Stimulated activated CD4-positive, alpha-beta T cell treated with anti-CD3 and anti-CD28 coated beads, Interleukin-1b, Interleukin-23, amount 100 ng/mL, for 1 hour (primary cell): ENCODE measurements at places on chromosomes 5 and 9.
A peak's percentile ranks its signal among the peaks of the same experiment; 100 is the strongest.

- no peak for DNase-seq
Observed at GRCh38 chr5:110043025-110043424, 353.3 kb downstream of the MAN2A1 start.

DNA sequence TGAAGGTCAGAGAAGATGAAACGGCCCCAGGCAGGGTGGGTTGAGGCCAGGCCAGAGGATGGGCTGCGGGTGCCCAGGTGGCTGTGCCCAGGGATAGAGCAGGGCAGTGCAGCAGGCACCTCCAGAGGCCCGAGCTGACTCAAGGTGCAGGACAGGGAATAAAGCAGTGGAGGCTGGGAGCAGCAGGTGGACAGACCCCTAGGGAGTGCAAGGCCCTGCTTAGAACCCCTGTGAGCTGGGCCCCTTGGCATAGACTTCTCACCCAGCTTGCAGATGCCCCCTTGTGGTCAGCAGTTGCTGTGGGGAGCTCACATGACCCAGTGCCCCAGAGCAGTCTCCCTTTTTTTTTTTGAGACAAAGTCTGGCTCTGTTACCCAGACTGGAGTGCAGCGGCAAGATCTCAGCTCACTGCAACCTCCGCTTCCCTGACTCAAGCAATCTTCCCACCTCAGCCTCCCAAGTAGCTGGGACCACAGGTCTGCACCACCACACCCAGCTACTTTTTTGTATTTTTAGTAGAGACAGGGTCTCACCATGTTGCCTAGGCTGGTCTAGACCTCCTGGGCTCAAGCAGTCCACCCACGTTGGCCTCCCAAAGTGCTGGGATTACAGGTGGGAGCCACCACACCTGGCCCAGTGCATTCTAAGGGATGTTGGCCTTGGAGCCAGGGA lies 118.8 kb downstream of the WNK2 start:
- peak; percentile 21 for DNase-seq

DNA sequence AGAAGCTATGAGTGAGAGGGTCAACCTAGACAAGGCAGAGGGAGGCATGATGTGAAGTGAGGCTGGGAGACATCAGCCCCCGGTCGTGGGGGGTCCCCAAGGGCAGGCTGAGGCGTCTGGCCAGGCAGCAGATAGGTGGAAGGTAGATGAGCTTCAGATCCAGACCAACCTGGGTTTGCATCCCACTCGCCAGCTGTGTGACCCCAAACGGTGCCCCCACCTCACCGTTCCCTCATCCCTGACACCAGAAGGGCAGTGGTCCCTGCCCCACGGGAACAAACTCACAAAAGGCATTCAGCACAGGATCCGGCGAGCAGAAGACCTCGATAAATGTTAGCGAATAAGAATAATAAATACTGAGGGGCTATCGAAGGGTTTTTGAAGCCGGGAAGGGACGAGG lies 27.5 kb upstream of the LMX1B start:
- DNase-seq: no peak

GRCh38 chr9:14824481-14824880 lies 85.7 kb downstream of the FREM1 start:
- no peak for DNase-seq

GRCh38 chr5:82570-82969 lies 9.4 kb upstream of the PLEKHG4B start:
- no peak for DNase-seq

DNA sequence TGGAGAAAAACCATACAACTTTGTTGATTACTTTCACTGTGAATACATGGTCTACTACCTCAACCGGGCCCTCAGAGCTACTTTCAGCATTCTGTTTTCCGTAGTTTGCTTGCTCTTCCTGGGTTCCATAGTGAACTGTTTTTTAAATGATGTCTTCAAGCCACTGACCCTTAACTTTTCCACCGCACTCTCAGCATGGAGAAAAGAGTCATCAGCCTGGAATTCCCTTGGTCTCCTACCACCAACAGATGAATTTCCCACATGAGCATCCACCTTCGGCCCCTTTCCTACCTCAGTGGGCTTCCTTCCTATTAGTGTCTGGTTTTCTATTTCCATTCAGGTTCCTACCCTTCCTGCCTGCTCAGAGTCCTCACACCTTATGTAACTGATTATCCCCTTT lies 135.9 kb upstream of the ADAMTSL1 start:
- no peak for DNase-seq

DNA sequence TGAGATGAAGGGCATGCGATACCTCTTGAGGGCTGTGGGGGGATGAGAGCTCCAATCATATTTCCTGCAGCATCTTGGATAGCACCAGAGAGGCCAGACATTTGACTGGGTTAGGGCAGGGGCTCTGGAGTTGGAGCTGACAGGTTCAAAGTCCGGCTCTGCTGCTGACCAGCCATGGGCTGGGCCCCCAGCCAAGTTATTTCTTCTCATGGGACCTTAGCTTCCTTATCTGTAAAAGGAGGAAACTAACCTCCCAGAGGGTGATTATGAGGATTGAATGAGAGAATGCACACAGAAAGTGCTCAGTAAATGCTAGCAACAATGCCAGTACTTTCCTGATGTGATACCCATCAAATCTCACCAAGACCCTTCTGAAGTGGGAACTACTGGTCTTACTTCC lies 65.2 kb upstream of the SLC25A51 start:
- no peak for DNase-seq

DNA sequence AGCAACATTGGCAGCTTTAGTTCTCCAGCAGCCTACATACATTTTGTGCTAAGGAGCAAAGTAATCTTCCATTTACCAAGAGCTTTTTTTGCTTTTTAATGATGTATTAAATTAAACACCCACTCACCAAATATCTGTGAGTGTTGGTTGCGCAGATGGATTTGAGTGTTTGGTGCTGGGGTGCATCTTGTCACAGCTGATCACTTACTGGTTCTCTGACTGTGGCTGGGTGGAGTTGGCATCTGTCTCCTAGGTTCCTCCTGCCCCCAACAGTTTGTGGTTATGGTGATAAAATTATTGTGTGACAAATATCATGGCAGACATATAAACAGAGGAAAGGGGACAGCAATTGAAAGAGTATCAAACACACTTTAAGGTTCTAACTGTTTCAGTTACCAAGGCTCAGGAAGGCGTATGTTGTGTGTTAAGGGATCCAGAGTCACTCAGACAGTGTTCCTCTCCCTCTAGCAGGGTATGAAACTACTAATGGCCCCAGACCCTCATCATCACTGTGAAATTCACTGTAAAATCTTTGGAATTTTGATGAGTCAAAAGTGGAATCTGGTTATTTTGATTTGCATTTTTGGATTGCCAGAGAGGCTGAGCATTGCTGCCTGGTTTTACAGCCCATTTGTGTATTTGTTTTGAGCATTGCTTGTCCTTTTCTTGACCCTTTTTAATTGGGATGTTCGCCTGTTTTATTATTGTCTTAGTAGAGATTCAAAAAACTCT lies 81.7 kb downstream of the PDE8B start:
- DNase-seq: no peak

- no peak for DNase-seq
Observed at GRCh38 chr9:1469996-1470395, 419.8 kb downstream of the DMRT2 start.

GRCh38 chr9:117927354-117927753 lies 223.2 kb downstream of the TLR4 start:
- no peak for DNase-seq

DNA sequence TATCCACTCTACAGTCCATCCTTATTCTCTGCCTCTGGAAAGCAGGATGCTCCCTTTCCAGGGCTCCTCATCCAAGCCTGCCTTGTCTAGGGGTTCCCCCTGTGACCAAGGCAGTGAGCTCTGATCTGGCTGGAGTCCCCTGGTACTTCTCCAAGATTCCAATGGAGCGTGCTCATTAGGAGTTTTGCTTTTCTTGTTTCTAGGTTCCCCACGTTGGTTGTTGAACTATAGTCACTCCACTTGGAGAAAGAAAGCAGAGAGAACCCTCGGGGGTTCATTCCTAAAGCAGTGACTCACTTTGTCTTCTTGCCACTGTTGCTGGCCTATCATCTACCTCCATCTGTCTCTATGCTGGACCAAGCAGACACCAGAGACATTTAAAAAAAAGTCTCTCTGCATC lies 192.6 kb downstream of the TLE4 start:
- DNase-seq: no peak

- DNase-seq: no peak
Observed at GRCh38 chr9:129312251-129313122, 134.4 kb upstream of the IER5L start.

GRCh38 chr5:61322738-61323725 lies 9.0 kb upstream of the ZSWIM6 start:
- no peak for DNase-seq

- DNase-seq: no peak
Observed at GRCh38 chr5:78546276-78546996, 102.1 kb downstream of the LHFPL2 start.

- DNase-seq: no peak
Observed at GRCh38 chr5:140273401-140273877, 29.5 kb downstream of the PFDN1 start.

DNA sequence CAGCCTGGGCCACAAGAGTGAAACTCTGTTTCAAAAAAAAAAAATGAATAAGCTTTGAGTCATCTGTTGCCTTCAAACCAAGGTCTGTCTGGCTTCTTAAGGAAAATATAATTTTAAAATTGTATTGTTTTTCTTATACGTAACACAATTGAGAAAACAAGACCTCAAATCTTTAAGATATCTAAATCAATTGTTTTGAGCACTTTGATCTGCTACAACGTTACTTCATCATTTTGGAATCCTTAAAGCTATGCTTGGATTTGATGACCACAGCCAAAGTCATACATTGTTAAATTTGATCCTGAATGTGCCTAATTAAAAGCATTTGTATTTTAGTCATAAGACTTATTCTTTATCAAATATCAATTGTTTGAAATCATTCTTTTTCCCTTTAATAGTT lies 37.7 kb upstream of the VCAN start:
- no peak for DNase-seq

GRCh38 chr5:139282197-139282557 lies 11.4 kb upstream of the MATR3 start:
- no peak for DNase-seq

DNA sequence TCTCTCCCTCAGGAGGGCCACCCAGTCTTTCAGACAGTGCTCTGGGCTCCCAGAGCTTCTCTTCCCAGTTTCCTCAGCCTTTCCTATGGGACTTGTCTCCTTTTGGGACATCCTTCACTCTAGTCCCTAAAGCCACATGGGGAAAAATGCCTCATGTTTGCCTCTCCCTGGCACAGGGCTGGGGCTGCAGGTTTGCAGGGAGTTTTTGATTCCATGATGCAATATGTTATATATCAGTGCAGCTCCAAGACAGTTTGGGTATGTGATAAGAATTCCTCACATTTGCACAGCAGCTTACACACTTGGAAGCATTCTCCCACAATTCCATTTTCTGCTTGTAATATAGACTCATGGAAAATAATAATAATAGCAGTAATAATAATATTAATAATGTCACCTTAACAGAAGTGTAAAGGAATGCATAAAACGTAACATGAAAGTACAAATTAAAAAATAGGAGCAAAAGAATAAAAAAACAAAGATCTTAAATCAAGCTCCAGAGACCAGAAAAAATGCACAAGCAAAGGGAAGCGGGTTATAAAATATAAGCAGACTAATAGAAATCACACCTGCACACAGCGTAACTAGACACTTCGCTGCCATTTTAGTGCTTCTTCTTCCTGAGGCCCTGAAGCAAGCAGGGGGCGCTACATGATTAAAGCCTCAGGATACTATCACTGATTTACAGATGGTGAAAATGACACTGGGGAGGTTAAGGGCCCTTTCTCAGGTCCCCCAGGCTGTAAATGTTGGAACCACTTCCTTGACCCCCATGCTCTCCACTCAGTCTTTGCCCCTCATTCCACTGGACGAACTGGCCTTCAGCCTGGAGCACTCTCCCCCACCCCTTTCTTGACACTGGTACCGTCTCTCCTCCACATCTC lies 70.0 kb upstream of the IL17B start:
- no peak for DNase-seq

DNA sequence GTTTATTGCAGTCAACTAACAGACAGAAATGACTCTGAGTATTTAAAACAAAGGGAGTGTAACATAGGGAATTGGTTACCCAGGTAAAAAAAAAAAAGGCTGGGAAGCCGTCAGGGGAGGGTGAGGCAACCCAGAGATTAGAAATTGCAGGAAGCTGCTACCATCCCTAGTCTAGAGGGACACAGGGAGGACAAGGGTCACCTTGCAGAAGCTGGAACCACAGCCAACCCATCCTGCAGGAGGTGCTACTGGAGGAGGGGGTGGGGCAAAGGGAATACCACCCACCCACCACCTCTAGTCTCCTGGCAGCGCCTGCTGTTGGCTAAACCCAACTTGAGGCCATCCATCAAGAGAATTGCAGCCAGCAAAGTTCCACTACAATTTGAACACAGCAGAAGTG lies 6.5 kb downstream of the CAST start:
- no peak for DNase-seq

GRCh38 chr5:107513337-107514085 lies 157.2 kb downstream of the EFNA5 start:
- DNase-seq: no peak

DNA sequence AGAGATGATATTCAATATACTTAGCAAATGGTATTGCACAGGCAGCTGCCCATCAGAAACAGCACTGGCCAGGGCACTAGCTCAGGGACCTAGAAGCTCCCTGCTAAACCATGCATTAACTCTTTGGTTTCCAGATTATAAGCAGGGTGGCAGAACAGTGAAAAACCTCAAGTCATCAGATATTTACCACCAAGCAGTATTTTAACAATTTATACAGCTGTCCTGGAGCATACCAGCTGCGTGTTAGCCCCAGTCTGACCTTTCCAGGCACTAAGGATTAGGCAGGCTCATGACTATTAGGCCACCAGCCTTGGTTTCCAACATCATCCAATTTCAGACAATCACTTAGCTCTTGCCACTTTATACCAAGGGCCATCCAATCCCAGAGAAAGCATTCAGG lies 326.5 kb downstream of the CAAP1 start:
- DNase-seq: no peak

GRCh38 chr5:11050596-11051304 lies 289.7 kb upstream of the DAP start:
- no peak for DNase-seq

DNA sequence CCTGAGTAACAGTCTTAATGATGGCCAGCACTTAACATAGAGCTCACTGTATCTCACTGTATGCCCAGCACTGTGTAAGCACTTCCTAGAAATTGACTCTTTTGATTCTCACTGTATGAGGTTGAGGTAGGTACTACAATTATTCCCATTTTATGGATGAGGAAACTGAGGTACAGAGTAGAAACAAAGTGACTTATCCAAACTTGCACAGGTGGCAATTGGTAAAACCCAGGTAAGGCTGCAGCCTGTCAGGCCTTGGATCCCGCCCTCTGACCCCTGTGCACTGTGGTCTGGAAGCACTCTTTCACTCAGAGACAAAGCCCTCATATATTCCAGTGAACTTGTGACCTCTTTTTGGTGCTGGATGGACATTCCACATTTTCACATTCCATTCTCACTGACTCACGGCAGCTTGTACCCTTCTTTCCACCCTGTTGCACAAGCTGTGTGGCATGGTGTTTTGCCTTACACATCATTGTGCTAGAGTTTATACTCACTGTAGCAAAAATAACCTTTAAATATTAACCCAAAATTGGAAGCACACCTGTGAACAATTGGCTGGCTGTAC lies 21.7 kb downstream of the ANKRD55 start:
- DNase-seq: no peak

GRCh38 chr5:177431317-177432142 lies 5.1 kb downstream of the GRK6 start:
- no peak for DNase-seq

- DNase-seq: no peak
Observed at GRCh38 chr5:85576666-85577065, 1041.1 kb upstream of the COX7C start.
